ENCODE measurements at places on chromosomes 5 and 9.

DNA sequence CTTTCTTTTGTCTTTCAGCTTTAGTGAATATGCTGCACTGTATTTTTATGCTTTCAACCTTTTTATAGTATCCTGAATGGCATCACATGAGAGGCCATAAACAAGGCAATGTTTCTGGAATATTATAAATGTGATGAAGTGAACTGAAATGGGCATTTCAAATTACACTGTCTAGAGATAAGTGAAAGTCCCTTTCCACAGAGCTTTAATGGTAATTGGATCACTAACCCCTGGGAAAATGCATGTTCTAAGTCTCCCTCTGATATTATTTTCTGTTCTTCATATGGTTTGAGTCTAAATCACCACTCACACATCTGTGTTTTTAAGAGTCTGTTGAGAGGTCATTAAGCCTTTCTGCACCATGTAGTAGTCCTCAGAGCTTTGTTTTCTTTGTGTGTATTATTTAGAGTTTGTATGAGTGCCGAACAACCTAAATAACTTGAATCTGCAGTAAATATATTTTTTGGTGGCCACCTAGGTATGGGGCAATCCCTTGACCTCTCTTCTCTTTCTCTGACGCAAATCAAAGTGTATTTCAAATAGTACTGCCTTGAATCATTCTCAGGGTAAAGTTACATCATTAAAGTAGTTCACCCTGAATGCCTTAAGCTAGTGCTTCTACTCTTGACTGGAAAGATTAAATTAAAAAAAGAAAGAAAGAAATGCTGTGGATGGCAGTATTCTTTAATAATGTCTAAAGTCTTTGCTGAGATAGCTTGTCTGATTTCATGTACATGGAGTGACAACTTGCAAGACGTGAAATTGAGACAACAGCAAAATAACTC, 1931.0 kb upstream of the CDH6 start:
- DNase-seq = no peak

DNA sequence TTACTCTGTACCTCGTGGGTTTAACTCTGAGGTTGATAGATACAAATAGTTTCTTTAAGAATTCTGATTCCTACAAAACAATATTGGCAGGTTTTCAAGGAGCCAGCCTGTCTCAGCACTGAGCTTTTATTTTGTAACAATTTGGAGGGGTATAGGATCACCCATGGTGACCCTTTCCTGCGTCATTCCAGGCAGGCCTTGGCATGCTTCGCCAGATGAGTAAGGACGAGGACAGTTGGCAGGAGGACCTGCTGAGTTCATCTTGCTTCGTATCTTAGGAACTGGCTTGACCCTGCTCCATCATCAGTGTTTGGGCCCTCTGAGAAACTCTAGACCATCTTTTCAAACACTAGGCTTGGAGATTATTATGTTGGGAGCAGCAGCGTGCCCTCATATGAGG, 17.9 kb downstream of the ZNF462 start:
- no peak for DNase-seq

DNA sequence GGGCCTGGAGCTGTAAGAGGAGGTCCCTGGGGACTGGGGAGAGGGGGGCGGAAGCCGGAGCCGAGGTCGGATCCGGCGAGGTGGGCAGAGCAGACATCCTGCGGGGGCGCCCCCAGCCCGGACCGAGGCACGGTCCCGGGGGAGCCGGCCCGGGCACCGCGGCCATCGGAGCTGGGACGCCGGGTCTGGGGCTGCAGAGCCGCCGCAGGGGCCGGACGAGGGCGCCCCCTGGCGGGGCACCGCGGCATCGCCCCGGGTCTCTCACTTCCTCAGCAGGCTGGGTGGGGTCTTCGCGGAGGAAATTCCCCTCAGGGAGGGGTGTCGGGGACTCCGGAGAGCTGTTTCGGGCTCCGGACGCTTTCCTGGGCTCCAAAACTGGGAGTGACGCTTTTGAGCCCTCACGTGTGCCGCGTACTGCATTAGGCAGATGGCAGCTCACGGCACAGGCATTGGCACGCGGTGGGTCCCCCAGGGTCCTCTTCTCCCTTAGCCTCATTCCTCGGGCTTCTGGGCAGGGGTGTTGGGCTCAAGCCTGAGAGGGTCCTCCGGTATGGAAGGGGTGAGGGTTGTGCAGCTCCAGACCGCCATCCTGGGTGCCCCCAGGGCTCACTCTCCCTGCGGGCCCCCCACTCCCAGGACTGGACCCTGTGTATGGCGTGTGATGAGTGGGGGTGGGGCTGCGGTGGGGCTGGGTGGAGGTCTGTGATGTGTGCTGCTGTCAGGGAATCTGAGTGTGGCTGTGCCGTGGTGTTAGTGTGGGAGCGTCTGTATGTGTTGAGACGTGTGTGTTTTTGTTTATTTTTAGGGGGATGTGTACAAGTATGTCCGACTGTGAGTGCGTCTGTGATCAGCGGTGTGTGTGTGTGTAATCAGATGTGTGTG, 29.6 kb downstream of the LHX2 start:
- DNase-seq = peak; percentile 9

- DNase-seq = no peak
These were observed 58.1 kb downstream of the DMRT1 start for GRCh38 chr9:899440-900184.

DNA sequence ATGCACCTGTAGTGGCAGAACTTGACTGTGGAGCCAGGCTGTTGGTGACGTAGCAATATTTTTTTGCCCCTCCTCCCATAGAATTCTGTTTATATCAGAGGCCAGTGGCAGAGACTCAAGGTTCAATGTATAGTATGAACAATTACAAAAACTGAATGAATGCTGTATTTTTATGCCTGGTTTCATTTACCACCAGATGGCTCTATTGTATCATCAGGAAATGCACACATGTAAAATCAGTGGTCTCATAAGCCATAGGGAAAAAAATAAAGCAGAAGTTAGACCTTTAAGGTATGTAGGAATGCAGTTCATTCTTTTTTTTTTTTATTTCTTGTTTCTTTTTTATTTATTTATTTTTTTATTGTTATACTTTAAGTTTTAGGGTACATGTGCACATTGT, 43.6 kb downstream of the CCDC192 start:
- no peak for DNase-seq

DNA sequence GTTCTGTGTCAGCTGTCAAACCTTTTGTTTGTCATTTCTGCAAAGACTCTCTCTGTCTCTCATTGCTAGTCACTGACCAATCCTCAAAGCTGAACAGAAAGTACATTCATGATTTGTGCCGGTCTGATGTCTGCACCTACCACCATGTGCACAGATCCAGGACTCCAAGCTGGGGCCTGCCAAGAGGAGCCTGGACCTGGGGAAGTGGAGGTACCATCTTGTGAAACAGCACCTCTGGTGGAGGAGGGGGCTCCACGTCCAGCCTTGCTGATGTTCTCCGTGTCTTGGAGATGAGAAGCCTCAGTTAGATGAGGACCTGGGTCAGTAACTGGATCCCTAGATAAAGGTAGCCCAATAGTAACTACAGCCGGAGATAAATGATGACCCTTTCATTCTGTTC, 98.9 kb downstream of the TENT4A start:
- DNase-seq = no peak

DNA sequence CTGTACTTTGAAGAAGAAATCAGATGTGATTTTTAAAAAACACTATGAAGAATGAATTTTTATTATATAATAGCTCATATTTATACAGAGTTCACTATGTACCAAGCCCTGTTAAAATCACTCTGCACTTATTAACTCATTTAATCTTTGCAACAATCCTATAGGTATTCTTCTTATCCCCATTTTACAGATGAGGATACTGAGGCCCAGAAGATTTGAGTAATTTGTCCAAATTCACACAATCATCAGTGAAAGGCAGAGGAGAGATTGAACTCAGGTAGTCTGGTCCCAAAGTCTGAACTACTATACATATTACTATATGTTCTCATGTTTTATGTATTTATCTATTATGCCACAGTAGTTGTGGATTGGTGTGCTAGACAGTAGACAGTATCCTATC, 16.1 kb downstream of the PLAC8L1 start:
- DNase-seq = no peak

- no peak for DNase-seq
These were observed 86.3 kb upstream of the GCNT4 start for GRCh38 chr5:75138689-75139088.

DNA sequence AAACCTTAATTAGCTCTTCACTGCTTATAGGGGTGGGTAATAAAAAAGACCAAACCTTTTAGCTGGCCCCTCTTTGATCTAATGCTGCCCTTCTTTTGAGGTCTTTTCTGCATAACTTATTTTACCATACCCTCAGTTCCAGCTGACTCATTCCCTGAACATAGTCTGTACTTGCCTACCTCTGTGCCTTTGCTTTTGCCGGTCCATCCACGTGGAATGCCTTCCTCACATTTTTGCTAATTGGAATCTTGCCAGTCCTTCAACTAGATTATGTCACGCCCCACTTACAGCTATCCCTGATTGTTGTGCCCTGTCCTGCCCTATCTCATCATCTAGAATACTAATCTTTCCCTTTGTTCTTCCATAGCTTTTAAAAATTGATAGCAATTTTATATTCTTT, 44.2 kb downstream of the FAF2 start:
- DNase-seq = no peak

- DNase-seq = no peak
These were observed 17.8 kb downstream of the ACTL7B start for GRCh38 chr9:108838017-108838416.

DNA sequence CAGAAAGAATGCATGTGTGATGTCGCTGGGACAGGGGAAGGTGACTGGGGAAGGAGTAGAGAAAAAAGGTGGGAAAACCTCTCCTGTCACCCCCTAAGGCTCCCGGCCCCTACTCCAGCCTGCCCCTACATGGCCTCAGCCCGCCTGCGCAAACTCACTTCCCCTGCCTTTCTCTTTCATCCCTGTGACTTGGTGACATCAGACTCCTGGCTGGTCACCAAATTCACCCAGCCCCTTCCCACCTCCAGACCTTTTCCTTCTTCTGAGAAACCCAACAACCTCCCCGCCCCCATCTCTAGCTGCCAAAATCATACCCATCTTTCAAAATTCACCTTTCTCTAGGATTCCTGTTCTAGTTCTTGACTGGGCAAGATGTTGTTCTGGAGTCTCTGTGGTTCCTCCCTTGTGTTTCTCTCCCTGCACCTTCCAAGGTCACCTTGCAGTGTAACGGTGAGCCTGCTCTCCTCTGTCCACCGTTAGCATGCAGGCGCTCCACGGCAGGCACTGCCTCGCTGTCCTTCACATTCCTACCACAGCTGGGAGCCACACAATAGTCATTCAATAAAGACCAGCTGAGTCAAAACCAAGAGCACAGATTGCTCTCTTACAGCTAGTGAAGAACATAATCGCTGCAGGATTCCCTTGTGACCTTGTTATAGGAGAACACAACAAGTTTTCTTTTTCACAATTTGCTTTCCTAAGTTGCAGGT, 134.5 kb downstream of the FANCC start:
- DNase-seq = no peak

GRCh38 chr9:124853605-124854143, 414 bp downstream of the WDR38 start:
- no peak for DNase-seq

GRCh38 chr5:172586125-172587060, 54.7 kb upstream of the NEURL1B start:
- DNase-seq = no peak

DNA sequence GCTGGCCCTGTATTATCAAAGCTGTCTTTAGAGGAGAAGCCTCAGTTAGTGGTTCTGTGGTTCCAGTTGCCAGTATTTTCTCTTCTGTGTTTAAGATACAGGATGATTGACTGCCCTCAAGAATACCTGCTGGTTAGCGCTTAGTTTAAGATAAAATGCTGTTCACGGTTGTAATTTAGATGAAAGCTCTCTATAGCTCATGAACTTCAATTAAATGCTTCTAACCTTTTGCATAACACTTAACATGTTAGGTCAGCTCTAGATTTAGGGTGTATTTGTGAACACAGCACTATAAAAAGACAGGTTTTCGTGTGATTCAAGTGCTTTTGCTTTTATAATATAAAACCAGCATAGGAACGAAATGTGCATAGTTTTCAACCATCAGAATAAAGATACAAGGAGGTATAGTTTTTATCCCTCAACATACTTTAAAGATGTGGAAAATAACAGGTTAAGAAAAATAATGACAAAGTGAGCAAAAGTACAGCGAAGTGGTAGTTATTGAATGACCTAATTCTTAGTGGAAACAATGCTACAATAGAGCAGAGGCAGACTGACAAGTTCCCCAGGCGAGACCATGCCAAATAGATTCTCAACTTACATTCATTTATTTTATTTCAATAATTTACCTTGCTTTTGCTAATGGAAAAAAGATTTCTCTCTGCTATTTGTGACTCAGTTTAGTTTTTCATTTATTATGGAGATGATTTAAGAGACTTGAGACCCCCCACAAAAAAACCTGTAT, 602.6 kb upstream of the DMAC1 start:
- no peak for DNase-seq

GRCh38 chr5:146451411-146451810, 4.3 kb downstream of the TCERG1 start:
- DNase-seq = no peak

GRCh38 chr5:165781738-165782137, 2276.3 kb downstream of the MAT2B start:
- no peak for DNase-seq

GRCh38 chr5:400282-401145, 42.5 kb upstream of the EXOC3 start:
- no peak for DNase-seq

DNA sequence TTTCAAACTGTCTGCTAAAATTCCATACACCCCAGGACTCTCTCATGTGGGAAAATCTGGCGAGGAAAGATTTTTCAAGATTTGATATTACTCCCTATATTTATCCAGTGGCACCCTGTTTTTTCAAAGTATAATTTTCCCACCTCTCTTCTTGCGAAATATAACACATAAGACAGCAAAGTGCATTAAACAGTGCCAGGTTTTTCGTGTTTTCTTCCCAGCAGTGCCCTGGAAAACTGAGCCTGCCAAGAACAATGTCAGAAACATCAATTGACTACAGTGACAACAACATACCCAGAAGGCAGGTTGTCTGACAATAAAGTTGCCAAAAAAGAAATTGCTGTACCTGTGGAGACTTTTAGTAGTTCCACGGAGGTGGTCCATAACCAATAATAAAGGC, 545.0 kb upstream of the ZNF608 start:
- no peak for DNase-seq

GRCh38 chr9:129644902-129645301, 3.0 kb upstream of the ASB6 start:
- DNase-seq = no peak
